ENCODE measurements at places on chromosomes 16 and 17. TPM values are rescaled to one million over a fixed set of nuclear protein-coding genes. Genes with fewer than 3 reads are reported as not detected.

The ZCCHC14 gene
- 74.2 TPM for total RNA-seq

The PTGES3L gene
- total RNA-seq: 1.5 TPM

The MMP25 gene
- 0.25 TPM for total RNA-seq

The NETO2 gene
- total RNA-seq: 2.7 TPM

The VMO1 gene
- 12.5 TPM for total RNA-seq

The NQO1 gene
- total RNA-seq: 84.5 TPM

DNA sequence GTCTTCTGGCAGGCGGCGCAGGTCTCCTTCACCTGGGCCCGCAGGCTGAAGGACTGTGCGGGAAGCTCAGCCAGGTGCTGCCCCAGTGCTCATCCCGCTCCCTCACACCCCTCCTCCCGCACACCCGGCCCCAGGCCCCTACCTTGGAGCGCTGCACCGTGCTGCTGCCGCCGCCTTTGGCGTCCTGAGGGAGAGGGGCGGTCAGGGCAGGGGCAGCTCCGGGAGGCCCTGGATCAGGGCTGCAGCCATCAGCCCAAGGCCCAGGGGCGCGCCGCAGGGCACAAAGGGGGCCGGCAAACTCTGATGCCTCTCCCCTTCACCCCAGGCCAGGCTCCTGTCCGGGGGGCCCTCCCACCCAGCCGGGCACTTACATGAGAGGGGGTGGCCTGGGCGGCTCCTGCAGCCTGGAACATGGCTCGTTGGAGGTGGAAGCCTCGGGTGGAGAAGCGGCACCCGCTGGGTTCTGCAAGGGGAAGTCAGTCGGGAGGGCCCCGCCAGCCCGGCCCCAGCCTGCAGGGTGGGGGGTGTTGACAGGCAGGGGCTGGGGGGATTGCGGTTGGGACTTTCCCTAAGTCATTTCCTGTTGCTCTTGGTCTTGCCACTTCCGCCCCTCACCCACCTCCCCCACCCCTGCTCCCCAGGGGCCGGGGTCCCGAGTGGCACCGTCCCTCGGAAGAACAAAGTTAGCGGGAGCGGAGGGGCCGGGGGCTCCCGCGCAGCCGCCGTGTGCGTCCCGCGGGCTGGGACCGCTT, 863 bp downstream of the LIMD2 start:
- peak; percentile 88 for DNase-seq

DNA sequence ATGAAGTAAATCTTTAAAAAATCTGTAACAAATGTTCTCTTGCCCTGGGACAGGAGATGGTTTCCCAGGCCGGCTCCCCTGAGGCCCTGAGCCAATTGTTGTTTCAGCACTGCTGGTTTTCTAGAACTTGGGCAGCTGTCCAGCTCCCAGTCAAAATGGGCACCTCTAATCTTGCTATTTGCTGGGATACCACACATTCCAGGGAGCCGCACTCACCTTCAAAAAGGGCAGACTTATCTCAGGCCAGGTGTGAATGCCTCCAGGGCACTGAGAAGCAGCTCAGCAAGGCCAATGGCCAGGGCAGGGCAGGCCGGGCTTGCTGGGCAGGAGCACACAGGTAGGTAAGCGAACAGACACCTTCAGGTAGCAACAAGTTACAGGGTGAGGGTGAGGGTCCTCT, 24.4 kb downstream of the TRIM16 start:
- DNase-seq: no peak

DNA sequence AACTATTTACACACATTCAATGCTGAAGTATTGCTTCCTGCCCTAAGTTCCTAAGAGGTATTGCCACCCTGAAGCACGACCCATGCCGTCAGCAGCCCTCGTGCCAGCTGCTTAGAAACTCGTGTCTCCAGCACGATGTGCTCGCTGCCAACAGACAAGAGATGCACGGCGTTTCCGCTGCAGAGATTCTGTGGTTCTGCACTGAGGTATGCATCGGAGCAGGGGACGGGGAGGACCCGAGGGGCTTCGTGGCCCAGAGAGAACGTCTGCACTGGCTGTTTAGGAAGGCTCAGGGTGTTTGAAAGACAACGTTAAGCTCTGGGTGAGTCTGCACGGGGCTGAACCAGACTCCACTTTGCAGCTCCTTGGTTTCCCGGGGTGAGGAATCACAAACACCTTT, 82.7 kb upstream of the CREBBP start:
- no peak for DNase-seq

- DNase-seq: no peak
Observed at GRCh38 chr17:61575352-61575975, 15.6 kb downstream of the NACA2 start.

GRCh38 chr17:34760931-34761495, 181.6 kb downstream of the TMEM132E start:
- no peak for DNase-seq

DNA sequence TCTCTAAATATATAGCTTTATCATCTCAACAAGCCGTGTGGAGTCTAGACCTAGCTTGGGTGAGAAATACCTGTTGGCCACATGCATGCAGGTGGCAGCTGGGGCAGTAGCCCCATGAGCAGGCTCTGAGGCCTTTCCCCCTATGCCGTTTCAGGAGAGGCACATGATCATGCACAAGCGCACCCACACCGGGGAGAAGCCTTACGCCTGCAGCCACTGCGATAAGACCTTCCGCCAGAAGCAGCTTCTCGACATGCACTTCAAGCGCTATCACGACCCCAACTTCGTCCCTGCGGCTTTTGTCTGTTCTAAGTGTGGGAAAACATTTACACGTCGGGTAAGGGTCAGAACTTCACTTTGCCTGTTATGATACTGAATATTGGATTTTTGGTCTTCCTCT, 16.7 kb upstream of the CARMIL2 start:
- no peak for DNase-seq

DNA sequence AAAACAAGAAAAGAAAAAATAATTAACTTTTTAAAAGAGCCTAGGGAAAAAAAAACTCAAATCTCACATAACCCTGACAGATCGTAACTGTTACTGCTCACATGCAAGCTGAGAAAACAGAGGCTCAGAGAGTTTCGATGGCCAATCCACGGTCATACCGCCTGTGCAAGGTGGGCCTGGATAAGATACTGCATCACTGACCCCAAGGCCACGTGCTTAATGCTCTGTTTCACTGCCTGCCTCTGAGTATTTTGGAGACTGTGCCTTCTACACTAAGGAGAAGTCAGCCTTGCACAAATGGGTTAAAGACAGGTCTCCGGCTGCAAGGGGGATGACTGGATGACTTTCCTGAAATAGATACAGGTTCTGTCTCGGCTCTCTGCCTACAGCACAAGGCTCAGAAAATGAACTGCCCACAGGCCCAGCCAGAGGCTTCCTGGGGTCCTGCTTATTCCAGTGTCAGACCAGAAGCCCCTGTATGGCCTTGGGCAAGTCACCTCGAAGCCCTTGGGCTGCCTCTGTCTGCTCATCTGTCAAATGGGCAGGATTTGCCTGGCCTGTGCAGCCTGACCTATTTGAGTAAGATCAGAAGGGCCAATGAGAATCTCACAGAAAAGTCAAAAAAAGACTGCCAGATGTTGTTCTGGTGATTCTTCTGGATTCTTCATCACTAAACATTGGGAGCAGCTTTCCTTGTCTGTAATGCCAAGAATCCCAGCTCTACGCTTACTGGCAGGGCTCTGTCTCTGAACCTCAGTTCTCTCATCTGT, 25.8 kb downstream of the CNGB1 start:
- no peak for DNase-seq

DNA sequence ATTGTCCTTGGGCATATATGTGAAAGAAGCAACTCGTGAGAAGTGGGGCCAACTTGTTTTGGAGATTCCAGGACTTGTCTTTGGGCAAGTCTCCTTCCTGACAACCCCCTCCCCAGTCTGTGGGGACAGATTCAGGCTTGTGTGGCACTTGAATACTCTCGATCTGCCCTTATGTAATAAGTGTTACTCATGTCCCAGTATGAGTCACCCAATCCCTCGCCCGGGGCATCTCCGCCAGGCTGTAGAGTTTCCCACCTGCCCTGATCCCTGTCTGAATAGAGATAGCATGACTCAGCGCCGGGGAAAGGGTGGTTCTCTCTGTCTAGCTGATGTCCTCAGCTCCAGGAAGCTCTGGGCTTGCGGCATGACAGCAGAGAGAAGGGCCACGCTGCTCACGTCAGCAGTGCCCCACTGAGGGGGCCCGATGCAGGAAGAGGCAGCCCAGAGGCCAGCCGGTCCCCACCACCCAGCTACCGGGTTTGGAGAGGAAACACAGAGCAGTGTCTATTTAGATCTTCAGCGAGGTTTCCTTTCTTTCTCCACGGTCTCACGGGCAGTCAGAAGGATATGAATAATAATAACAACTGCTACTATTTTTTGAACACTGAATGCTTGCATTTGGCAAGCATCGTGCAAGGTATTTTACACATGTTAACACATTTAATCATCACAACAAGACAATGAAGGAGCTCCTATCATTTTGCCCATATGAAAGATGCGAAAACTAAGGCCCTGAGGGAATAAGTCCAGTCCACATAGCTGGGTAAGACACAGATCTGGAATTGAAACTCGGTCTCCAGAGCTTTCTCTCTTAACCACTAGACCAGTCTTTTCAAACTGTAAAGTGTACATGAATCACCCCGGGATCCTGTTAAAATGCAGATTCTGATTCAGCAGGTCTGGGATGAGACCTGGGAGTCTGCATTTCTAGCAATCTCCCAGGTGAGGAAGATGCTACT, 426.7 kb upstream of the MAF start:
- peak; percentile 93 for DNase-seq

DNA sequence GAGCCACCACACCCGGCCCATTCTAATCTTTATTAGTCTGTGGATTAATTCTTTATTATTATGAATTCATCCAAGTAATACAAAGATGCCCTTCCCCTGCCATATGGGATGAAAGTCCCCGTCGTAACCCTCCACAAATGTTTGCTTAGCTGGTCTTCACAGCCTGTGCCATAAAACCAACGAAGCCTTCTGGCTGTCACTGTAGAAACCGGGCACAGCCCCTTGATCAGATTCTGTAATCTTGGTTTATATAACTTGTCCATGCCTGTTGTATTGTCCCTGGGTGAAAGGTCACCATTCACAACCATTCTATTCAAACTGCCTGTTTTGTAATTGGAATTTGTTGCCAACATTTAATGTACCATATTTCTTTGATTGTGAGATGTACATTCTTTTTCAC, 66.5 kb downstream of the ATP2C2 start:
- DNase-seq: no peak

DNA sequence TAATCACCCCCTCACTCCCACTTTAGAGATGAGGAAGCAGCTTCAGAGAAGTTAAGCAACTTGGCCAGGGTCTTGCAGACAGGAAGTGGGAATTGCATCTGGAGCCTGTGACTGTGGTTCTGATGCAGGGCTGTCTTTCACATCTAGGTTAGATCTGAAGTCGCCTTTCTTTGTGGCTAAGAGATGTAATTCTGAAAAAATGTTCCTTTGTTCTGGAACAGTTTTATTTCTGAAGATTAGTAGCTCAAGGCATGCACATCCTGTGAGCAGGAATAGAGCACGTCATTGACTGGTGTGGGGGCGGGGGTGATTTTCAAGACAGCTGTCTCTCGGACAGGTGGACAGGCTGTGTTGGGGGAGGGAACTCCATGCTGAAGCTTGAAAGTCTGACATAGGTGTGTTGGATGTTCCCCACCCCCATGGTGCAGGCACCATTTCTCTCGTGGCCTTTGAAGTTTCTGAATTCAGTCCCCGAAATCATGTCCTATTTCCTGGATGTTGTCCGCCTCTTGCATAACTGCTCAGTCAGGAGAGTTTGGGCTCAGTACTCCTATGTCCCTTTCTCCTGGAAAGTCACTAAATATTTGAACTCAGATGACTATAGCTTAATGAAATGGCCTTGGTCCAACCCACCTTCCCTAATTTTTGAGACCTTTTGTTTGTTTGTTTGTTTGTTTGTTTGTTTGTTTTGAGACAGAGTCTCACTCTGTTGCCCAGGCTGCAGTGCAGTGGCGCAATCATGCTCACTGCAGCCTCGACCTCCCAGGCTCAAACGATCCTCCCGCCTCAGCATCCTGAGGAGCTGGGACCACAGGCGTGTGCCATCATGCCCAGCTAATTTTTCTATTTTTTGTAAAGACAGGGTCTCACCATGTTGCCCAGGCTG, 21.0 kb upstream of the HERPUD1 start:
- no peak for DNase-seq

GRCh38 chr17:64964796-64965195, 45.5 kb upstream of the LRRC37A3 start:
- no peak for DNase-seq

- DNase-seq: no peak
Observed at GRCh38 chr16:10971560-10971961, 27.2 kb downstream of the CLEC16A start.

GRCh38 chr16:68447653-68448359, 502 bp downstream of the SMPD3 start:
- DNase-seq: no peak

- no peak for DNase-seq
Observed at GRCh38 chr17:58120195-58120822, 27.9 kb upstream of the OR4D1 start.

GRCh38 chr17:17051791-17052461, 9.7 kb downstream of the MPRIP start:
- DNase-seq: no peak

DNA sequence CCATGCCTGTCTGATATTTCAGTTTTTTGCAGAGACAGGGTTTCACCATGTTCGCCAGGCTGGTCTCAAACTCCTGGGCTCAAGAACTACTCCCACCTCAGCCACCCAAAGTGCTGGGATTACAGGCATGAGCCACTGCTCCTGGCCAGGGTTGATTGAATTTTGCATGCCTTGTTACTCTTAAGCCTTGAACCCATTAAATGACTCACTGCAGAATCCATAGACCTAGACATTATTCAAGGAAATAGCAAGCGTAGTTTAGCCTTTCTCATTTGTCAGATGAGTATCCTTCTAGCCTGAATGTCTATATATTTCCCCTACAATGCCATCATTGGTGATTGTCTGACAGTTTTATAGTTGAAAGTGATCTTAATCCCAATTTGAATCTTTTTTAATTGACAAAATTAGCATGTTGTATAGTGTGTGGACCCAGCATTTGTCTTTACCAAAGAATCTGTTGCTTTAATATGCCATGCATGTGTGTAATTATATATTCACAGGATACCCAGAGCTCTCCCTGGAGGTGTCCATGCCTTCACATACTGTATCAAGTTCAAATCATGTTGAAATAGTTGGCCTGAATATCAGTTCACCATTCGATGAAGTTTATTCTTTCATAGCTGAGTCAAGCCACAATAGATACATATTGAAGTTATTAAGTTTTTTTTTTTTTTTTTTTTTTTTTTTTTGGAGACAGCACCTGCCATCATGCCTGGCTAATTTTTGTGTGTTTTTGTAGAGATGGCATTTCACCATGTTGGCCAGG, 321.0 kb downstream of the CPPED1 start:
- no peak for DNase-seq

- no peak for DNase-seq
Observed at GRCh38 chr17:37829592-37830123, 84.8 kb upstream of the HNF1B start.

DNA sequence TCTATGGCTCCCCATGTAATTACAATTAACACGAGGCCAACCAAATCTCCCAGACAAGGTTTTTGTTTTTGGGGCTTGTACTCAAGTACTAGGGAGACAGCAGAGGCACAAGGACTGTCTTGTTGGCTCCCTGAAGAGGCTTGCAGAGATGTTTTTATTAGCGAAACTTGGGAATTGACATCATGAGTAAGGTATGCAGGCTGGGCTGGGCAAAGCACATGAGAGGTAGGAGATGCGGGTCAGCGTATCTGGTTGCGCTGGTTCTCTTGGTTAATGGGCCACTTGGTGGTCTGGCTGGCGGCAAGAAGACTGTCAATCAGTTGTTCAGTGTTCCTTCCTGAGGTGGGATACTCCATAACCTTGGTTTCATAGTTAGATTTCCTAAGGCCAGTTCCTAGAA, 28.9 kb downstream of the LCMT1 start:
- DNase-seq: no peak

- DNase-seq: no peak
Observed at GRCh38 chr17:610276-610675, 104.4 kb downstream of the VPS53 start.

GRCh38 chr16:86809458-86809955, 231.2 kb downstream of the FOXL1 start:
- DNase-seq: no peak

All from vagina (tissue), 2 donors.